ENCODE measurements at places on chromosomes 3 and 15.

GRCh38 chr3:17747890-17748247 lies 5.4 kb upstream of the TBC1D5 start:
- no peak for DNase-seq

DNA sequence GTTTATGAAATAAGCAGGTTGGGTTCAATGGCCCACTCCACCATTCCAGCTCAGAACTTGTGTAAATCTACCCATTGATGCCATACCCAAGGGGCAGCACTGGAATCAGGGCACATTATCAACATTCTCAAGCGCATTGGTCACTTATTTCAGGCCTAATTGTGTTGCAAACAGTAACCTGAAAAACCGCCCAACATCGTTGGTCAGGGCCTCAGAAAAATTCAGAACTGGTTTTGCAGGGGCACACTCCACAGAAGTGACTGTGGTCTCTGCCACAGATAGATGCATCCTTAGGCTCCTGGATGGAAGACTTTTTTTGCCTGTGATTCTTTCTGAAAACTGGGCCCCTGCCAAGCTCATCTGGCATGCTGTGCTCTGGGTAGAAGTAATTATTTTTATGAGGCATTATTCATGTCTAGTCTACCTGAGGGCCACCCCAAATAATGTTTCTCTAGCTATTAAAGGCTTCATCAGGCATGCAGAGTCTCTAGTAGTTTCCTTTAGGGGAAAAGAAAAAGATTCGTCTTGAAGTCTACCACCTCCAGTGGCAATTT lies 21.7 kb upstream of the LRTM1 start:
- DNase-seq, result no peak

GRCh38 chr3:118890206-118890605 lies 144.4 kb downstream of the IGSF11 start:
- DNase-seq, result no peak

DNA sequence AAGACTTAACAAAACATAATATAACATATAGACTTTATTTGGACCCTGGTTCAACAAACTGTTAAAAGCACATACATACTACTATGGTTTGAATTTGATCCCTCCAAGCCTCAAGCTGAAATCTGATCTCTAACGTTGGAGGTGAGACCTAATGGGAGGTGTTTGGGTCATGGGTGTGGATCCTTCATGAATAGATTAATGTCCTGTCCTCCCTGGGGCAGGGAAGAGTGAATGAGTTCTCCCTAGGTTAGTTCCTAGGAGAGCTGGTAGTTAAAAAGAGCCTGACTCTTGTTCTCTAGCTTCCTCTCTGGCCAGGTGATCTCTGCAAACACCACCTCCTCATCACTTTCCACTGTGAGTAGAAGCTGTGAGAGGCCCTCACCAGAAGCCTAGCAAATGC lies 36.4 kb downstream of the CLASP2 start:
- DNase-seq, result no peak

GRCh38 chr3:56864918-56865524 lies 63.3 kb upstream of the ARHGEF3 start:
- DNase-seq, result no peak

DNA sequence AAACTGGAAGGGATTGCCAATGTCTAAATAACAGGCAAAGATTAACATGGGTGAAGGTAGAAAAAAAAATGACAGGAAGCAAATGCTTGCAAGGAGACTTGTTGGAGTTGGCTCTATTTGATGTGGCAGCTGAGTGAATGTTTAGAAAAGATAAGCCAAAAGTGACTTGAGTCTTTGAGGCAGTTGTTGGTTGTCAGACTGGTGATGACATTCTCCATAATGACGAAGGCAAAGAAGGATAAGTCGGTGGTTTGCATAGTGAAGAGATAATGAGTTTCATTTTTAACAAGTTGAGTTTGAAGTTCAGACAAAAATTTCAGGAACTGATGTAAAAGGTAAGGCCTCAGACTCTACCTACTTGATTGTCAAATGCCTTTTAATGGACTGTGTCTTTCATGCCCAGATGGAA lies 704.1 kb upstream of the SGO1 start:
- no peak for DNase-seq

Measured in hematopoietic multipotent progenitor cell treated with erythropoietin and hydrocortisone succinate and interleukin-3 and kit ligand, for 15 days (in vitro differentiated cells).